Stimulated activated CD8-positive, alpha-beta memory T cell treated with anti-CD3 and anti-CD28 coated beads, Interleukin-15, amount 100 ng/mL, for 4 hours (primary cell): ENCODE measurements at places on chromosomes 12 and 14.

GRCh38 chr12:11576104-11576503 is 73.4 kb upstream of the ETV6 start:
- no peak for DNase-seq

GRCh38 chr12:41286426-41286825 is 98.3 kb downstream of the PDZRN4 start:
- DNase-seq, result no peak

DNA sequence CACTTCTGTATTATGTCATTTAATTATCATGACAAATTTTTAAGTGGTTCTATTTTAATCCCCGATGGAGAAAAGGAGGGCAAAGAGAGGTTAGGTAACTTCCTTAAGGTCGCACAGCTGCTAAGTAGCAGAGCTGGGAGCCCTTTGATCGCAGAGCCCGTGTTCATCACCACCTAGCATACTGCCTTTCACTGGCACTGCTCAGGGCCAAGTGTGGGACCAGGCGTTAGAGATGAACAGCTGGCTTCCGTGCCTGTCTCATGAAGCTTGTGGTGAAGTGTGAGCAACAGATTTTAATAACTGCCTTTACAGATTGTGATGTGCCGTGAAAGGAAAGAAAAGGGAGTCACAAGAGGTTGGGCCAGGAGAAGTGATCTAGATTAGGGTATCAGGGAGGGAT is 273.6 kb downstream of the AKAP6 start:
- DNase-seq, result no peak

- no peak for DNase-seq
Measured at GRCh38 chr12:49367381-49368239, at the start of gene SPATS2. TSS of gene SPATS2 (plus strand) at chr12:49367462. CDS start at chr12:49461013, 93,551 bp downstream.

GRCh38 chr12:62656591-62657362 is 190.2 kb downstream of the MON2 start:
- no peak for DNase-seq

DNA sequence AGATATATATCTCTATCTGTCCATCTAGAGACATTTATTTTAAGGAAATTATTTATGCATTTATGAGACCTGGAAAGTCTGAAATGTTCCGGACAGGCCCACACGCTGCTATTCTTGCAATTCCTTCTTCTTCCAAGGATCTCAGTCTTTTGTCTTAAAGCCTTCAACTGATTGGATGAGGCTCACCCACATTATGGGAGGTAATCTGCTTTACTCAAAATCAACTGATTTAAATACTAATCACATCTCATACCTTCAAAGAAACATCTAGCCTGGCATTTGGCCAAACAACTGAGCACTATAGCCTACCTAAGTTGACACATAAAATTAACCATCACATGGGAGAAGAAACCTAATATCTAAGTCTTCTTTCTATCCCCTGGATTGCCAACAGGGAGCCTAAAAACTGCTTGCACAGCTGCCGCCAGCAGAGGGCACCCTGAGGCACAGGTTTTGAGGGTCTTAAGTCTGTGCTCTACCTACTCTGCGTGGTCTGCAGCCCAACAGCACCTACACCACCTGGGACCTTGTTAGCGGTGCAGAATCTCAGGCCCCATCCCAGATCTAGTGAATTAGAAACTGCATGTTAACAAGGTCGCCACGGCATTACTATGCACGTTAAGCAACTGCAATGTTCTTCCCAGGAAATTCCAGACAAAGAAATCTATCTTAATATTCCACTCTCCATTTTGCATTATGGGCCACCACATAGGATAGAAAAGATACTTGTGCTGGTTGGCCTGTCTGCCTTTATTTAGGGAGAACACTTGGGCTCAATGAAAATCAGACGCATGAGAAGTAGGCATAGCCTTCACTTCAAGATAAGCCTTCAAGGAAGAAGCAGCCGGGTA is 249.7 kb downstream of the FOXG1 start:
- DNase-seq, result no peak

DNA sequence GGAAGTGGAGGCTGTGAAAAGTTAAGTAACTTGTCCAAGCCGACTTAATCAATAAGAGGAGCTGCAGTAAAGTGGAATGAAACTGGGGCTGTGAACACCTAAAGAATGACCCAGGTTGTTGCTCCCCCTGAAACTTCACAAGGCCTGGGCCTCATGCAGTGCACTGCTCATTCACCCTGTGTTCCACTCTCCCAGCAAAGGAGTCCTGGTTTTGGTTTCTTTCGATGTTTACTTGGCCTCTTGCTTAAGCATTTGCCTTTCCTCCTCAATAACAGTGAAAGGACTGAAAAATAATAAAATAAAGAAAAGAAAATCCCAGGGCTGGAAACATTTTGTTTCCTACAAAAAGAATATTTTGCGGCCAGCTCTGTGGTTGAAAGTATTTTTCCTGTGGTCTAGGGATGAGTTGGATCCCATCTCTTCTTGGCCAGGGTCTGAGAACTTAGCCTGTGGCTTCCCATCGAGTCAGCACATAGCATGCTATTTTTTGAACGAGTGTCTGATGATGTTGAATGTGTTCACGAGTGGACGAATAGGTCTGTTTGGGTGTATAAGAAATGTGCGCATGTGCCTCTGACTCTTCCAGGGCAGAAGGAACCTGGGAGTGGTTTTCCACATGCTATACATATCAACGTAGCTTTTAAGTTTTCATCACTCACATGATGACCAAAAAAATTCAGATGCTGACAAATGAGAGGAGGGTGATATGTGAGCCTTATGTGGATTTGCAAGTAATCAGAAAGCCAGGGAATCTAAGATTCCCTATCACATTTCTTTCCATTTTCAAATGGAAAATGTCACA is 349.8 kb downstream of the ZFP36L1 start:
- DNase-seq, result no peak

- no peak for DNase-seq
Measured at GRCh38 chr12:116306506-116306905, 29.0 kb upstream of the MED13L start.

GRCh38 chr14:72430457-72430856 is 463.4 kb downstream of the DPF3 start:
- no peak for DNase-seq

DNA sequence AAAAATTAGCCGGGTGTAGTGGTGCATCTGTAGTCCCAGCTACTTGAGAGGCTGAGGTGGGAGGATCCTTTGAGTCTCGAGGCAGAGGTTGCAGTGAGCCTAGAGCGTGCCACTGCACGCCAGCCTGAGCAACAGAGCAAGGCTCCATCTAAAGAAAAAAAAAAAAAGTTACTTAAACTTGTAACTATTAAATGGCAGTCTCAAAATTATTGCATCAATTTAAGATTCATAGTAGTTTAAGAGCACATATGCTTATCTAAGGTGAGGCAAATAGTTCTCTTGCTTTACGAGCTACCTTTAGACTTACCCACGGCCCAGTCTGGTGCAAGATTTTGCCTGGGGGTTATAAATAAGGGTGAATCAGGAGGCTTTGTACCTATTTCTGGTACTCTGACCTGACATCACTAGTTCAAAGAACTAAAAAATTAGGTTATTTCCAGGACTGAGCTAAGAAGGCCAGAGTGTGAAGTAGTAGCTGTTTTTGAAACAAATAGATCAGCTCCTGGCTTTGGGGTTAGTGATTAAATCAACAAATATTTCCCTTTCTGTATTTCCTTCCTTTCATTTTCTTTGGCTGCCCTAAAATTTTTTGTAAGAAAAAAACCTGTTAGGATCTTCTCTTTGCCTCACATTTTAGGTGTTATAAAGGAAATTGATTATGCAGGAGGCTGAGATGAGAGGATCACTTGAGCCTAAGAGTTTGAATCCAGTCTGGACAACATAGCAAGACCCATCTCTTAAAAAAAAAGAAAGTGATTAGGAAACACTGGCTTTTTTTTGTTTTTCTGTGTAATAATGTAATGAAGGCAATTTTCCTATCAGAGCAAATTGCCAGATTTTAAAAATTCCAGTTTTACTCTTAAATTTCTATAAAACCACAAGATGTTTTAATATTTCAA is 3.6 kb downstream of the MGAT2 start:
- DNase-seq, result no peak

- no peak for DNase-seq
Measured at GRCh38 chr12:81949841-81950308, 190.7 kb upstream of the PPFIA2 start.

DNA sequence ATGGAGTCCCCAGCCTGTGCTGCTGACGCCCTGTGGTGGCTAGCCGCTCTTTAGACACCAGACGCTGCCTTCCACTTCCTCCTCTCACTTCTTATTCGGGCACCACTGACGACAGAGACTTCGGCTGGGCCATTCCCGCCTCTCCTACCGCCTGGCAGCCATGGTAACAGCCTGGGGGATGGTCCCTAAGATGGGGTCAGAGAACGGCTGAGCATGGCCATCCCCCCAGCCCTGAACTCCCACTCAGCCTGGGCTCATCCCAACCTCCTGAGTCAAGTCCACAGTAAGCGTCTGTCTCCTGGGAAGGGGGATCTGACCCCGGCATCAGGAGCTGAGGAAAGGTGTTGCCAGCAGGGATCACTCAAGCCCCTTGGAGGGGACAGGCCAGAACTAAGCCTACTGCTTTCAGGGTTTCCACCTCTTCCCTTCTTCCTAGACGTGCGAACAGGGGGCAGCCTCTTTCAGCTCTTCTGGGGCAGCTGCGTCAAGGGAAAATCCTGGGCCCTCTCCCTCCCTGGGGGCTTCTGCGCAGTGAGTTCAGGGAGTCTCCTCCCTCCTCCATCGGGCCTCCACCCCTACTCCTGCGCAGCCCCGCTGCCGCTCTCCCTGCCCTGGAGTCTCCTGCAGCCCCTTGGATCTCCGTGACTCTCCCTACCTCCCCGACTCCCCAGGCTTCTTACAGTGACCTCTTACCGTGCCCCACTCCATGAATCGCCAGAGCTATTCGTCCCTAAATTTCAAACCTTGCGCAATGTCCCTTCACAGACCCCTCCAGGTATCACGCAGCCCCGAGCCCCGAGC is 643 bp upstream of the TAMALIN start:
- DNase-seq, result no peak

DNA sequence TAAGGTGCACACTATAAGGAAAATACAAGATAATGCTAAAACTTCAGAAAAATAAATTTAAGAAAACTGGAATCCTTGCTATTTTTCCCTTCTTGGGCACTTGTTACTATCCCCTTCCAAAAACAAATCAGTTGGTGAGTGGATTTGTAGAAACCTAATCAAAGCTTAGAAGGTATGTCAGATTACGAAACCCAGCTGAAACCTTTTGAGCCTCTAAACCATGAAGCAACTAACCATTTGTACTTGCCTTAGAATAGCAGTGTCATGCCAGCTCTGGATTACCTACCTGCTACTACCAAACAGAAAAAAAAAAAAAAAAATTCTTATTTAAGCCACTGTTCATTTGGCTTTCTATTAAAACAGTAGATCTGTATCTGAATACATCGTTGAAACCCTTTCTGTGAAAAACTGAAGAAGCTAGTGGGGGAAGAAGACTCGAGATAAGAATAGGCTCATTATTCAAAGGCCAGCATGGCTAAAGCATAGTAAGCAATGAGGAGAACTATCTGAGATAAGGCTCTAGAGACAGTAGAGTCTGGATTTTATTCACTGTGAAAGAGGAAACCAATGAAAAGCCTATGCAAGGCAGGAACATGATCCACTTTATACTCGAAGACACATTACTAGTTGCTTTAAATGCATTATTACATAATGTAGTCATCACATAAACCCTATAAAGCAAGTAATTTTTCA is 30.2 kb downstream of the OSBPL8 start:
- no peak for DNase-seq

DNA sequence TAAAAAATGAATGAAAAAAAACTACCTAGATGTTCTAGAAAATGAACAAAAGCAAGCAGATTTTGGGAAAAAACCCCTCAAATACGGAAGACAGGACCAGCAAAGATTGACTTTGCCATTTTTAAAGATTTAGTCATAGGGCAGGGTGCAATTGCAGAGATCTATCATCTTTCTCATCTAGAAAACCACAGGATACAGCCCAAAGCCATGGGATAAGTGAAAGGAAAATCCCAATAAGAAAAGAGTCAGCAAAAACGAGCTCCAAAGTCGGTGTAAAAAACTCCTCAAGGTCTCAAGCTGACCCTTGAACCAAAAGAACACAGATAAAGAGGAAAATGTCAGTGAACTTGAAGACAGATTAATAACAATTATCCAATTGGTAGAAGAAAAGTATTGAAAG is 28.0 kb downstream of the CEP290 start:
- DNase-seq, result no peak

- DNase-seq, result no peak
Measured at GRCh38 chr12:114846771-114847170, 162.8 kb upstream of the TBX3 start.

- DNase-seq, result no peak
Measured at GRCh38 chr12:84810611-84811010, 102.0 kb downstream of the SLC6A15 start.

GRCh38 chr14:91381801-91382670 is 35.6 kb downstream of the CCDC88C start:
- no peak for DNase-seq

- DNase-seq, result no peak
Measured at GRCh38 chr14:90721619-90722305, 94.5 kb downstream of the TTC7B start.

- no peak for DNase-seq
Measured at GRCh38 chr14:23785208-23785607, 149.0 kb downstream of the DHRS2 start.

DNA sequence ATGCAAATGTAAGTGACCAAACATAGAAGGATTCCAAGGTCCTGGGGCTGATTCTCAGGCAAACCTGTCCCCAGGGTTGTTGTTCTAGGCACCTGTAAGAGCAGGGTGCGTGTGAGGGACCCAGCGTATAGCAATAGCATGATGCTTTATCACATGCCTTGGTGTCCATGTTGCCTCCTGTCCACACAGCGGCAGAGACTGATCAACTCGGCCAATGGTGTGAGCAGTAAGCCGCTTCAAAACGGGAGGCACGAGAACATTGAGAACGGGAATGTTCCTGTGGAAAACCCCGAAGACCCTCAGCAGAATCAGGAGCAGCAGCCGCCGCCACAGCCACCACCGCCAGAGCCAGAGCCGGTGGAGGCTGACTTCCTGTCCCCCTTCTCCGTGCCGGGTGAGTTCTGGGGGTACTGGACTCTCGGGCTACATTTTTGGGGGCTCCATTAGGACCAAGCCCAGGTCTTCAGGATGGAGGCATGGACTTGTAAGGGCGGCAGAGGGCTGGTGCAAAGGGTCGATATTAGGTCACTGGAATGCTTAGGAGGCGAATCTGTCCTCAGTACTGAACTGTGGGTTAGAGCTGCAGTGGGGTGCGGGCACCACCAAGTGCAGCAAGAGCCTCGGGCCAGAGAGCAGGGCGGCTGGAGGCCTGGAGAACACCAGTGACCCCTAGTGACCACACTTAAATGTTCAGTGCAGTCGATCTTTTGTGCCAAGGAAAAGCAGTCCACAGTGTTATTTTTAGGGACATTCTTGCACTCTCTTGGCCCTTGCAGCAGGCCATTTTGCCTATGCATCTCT is 57.2 kb upstream of the RIN3 start:
- DNase-seq, result no peak

DNA sequence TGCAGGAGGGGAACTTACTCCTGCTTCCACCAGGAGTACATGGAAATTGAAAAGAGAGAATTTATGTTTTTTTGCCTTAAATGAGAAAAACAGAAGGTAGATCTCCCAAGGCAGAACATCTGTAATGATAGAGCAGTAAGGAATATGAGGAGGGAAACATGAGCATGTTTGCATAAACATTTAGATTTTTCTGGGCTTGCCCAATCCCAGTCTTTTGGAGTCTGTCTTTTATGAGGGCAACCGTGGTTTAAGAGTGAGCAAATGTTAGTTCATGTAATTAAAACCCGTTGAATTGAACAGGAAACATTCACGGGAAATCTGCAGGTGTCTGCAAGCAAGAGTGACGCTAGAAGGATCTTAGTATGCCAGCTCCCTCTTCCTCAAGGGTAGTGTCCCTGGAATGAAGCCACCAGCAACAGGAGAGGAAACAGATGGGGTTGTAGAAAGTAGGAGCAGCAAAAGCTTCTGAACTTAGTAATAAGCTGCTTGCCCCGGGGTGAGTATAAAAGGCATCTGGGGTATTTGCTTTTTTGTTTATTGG is 79.3 kb downstream of the ARF6 start:
- no peak for DNase-seq
